ENCODE measurements at places on chromosomes 5 and 9.

DNA sequence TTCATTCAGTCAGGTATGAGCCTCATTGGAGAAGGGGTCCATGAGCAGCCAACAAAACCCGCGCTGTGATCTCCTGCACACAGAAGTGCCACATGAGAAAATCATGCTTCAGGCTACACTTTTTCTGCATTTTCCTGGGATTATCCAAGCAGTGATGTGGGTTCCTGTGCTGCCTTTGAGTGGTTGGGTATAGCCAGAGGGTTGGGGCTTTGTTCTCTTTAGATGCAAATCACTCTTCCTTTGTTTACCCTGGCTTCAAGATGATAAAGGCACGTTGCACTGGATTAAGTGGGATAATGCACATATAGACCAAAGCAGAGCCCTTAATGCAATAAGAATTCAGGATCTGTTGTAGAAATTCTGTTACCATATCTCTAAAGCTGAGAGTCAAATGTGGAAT, 18.7 kb downstream of the ECM2 start:
- DNase-seq = no peak

DNA sequence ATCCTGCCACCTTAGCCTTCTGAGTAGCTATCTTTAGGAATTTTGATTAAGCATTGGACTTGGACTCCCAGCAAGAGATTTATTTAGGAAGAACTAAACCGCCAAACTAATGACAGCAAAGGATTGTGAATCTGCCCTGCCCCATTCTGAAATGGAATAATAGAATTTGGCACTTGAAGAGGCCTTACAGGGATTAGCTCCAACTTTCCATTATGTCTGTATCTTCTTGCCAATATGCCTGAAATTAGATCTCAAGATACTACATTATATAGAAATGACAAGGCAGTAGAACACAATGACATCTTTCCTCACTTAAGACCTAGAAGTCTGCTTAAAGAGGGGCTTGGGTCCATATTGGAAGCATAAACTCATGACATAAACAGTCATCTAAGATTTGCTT, 77.0 kb upstream of the DPYSL3 start:
- DNase-seq = no peak

- no peak for DNase-seq
These were observed 69.6 kb upstream of the GNAQ start for GRCh38 chr9:78101247-78101646.

DNA sequence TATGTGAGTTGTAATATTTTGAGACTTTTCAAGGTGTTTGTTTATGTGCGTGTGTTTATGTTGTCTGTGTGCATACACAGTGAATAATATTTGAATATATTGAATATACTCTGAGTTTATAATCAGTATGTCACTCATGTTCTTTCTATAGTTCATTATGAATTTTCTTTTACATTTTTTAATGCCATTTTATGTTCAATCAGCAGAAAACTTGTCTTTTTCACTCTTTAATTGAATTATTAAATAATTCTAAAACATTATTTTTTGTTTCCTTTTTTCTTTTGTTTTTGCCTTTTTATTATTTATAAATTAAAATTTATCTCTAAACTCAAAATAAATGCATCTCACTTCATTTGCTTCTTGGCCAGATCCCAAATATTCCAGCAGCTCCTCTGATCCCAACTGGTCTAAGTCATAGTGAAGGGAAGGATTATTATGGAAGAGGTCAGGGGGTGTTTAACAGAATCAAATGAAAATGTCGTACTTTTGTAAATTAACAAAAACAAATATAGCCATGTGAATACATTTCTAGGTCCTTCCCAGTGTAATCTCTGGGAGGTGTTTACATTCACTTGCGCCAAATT, 188.9 kb downstream of the KDM4C start:
- DNase-seq = no peak

- no peak for DNase-seq
These were observed 39.8 kb upstream of the CRB2 start for GRCh38 chr9:123316053-123316718.

DNA sequence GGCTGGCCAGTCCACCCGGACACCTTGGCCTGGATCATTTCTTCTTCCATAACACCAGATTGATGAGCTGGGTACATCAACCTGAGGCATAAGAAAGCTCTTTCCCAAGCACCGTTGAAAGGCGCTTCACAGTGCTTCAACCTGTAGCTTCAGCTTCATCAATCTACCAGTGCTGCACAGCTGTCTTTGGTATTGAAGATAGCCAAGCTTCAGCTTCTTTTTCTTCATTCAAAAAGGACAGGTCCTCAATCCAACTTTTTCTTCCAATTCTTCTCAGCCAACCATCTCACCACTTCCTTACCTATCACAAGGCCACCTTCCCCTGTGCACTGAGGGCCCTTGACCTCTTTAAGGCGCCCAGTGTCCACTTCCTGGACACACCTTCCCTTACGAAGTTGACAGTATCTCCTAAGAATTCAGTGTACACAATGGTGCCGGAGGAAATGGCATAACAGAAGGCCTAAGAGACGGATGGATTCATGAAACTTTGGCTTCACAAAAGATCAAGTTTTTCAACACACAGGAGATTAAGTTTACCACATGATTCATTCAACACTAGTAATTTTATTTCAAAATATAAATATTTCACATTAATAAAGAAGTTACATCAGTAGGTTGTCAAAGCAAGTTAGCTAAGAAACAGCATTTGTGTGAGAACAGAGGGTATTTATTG, 1.4 kb upstream of the CTNNAL1 start:
- no peak for DNase-seq

DNA sequence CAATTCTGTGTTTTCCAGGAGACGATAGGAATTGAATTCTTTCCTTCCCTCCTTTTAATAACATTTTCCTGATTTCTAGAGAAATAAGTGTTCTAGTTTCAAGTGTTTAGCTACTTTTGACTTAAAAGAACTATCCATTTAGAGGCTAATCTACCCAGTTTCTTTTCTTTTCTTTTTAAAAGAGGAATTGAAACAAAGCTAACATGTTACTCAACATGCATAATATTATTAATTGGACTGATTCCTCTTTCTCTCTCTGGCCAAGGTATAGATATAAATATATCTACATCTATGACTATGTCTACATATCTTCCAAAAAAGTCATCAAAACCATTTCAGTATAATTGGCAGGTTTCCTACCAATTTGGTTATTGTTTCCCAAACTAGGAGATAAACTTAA, 309.8 kb downstream of the TRPM3 start:
- DNase-seq = no peak

DNA sequence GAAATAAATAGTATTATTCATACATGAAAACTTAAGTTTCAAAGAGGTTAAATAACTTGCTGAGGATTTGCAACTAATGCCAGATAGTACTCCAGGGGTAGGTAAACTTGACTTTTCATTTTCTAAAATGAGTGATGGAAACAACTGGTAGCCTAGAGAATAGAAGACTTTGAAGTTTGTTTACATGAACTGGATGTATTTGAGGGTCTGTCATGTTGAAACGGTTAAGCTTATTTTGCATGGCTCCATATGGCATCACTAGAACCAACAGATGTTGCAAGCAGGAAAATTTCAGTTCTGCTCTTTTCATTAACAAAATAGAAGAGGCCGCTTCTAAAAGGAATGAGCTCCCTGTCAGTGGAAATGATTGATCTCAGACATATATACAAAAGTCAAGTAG, 105.1 kb upstream of the SGCD start:
- no peak for DNase-seq

GRCh38 chr9:2810420-2811075, 33.3 kb downstream of the PUM3 start:
- no peak for DNase-seq

DNA sequence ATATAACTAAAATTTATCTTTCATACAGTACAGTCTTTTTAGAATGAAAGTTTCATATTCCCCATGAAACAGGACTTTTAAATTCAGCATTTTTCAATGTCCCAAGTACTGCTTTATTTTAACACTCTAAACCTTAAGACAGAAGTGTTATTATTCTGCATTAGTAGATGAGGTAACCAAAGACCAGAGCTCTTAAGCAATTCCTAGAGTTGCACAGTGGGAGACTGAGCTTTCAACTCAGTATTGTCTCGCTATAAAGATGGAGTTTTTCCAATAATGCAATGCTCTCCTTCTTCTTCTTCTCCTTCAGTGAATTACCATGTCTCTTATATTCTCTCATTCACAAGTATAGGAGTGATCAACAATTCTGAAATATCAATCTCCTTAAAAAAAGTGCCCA, 479.7 kb downstream of the CETN3 start:
- no peak for DNase-seq

- DNase-seq = no peak
These were observed 55.6 kb upstream of the UBAC1 start for GRCh38 chr9:136016572-136017288.

- no peak for DNase-seq
These were observed 11.3 kb upstream of the GLIPR2 start for GRCh38 chr9:36125062-36125855.

GRCh38 chr9:89792189-89793123, 187.6 kb downstream of the GADD45G start:
- no peak for DNase-seq

DNA sequence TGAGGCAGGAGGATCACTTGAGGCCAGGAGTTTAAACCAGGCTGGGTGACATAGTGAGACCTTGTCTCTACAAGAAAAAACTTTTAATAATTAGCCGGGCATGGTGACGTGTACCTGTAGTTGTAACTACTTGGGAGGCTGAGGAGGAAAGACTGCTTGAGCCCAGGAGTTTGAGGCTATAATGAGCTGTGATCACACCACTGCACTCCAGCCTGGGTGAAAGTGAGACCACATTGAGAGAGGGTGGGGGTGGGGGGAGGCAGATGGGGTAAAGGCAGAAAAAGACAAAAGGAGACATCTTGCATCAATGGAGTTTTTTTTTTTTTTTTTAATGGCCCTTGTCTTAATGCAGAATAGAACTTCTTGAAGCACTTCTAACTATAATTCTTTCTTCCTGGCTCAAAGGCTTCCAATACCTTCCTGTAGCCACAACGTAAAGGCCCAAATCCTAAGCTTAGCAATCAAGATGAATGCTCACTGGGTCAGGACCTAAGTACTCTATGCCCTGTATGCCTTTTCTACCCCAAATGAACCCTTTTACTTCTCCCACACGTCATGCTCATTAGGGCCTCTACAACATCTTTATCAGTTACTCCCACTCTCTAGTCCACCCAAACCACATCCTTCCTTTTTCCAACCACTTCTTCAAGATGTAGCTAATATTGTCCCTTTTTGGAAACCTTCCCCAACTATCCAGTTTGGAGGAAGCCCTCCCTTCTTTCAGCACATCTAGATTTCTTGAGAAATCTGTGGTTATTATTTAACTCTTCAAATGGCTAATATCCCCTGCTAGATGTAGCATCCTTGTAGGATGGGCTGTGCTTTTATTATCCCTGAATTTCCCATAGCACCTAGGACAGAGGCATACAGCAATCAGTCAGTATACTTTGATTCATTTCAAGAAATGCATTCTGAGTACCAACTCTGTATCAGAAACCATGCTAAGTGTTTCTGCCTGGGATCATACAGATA, 40.8 kb downstream of the CSF2 start:
- DNase-seq = no peak

GRCh38 chr9:128361296-128361985, 9.7 kb upstream of the URM1 start:
- DNase-seq = no peak

DNA sequence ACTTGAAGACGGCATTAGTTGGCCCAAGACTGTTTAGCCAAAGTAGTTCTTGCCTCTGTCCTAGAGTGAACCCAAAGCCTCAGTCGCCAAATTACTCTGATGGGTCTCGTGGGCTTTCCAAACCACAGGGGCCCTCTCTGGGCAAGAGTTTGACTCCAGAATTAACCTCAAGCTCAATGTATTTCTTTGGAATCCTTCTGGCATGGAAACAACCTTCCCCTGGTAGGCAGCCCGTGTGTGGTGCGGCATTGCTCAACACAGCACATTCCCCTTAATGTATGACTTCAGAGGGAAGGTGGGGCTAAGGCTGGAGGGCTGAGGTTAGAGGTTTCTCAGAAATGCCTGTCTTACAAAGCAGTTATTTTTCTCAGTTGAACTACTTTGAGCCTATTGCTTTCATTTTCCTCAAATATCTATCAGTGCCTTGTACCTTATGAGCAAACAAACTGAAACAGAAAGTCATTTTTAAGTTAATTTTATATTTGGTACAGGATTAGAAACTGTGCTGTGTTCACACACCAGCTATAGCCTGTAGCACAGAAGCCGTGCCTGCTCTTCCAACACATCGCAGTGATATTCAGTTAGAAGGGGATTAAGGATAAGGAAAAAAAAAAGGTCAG, 123.9 kb upstream of the HAPLN1 start:
- no peak for DNase-seq

DNA sequence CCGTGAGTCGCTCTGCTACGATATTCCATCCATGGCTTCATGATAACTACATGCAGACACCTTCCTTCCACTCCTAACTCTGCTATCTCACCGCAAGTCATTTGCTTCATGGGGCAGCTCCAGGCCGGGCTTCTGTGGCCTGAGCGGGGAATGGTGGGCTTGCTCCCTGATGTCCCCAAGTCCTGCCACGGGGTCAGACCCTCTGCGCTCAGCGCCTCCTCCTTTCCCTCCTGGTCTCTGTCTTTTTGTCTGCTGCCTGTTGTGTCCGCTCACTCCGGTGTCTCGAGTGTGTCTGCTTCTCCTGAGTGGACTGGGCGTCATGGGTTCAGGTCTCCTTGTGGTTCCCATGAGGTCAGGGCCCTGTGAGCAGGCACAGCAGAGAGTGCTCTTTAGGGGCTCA, 139.6 kb downstream of the CACNA1B start:
- no peak for DNase-seq

- no peak for DNase-seq
These were observed 60.3 kb downstream of the UBAP2 start for GRCh38 chr9:33988219-33988890.

GRCh38 chr5:104412649-104413240, 850.2 kb upstream of the NUDT12 start:
- no peak for DNase-seq

GRCh38 chr9:72540348-72540873, 19.0 kb downstream of the TMC1 start:
- no peak for DNase-seq

GRCh38 chr5:172115541-172115982, 72.5 kb downstream of the STK10 start:
- no peak for DNase-seq

DNA sequence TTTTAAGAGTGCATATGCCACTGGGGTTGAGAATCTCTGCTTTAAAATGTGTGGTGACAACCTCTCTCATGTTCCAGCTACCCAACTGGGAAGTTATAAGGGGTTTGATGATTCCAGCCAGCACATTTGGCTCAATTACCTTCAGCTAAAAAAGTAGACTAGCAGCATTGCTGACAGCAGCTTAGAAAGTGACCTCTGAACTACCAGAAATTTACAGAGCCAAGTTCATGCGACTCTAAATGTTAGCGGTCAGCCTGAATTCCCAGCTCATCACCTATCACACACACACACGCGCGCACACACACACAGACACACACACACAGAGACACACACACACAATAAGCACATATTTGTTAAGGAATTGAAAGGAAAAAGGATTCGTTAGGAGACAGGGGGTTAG, 377.5 kb downstream of the TMEM167A start:
- no peak for DNase-seq

DNA sequence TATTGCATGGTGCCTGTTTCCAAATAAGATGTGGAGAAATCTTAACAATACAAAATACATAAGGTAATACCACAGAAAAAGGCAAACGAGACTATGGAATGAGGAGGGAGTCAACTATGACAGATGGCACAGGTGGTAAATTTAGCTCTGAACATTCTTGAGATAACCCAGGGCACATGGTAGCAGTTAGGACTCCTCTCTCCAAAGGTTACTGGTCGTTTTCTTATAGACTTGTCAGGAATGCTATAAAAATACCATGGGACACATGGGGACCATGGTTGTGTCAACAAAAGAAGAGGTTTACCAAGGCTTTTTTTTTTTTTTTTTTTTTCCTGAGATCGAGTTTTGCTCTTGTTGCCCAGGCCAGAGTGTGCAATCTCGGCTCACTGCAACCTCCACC, 209.4 kb upstream of the RFX3 start:
- DNase-seq = no peak

Data from T-helper 22 cell (primary cell).